ENCODE measurements at places on chromosomes 6 and 20.

DNA sequence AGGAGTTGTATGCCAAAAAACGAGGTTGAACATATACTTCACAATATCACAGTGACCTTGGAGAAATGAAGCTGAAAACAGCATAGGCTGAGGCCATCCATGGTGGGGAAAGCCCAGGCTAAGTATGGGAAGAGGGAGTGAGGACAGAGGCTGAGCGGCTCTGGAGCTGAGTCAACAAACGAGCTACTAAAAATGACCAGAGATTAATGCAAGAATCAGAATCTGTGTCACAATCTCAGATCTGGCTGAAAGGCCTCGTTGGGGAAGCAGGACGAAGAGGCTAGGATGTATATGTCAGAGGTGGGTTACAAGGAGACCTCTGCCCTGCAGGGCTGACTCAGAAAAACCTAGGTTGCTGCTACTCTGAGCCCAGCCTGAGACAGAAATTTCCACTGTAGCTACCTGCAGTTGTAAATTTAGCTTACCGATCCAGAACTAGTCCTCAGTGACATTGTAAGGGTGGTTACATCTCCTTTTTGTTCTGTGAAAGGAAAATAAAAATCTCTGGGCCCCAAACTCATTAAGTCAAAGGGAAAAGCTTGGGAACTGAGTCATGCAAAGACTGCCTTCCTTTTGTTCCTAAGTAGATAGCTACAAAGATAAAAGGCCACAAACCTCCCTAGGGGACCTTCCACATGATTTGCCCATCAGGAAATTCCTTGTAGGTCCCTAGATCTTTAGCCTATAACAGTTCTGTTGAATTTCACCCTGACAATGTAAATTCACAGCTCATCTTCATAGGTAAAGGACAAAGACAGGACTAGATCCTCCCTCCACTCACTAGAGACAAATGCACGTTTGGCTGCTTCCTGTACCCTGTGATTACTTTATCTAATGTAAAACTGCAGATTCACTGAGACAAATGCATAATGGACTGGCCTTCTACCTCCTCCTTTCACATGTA lies 8.5 kb upstream of the TUBB2A start:
- no peaks in the 10 kb centered on the region for H3K36me3 ChIP-seq
- DNase-seq: no peak
- H3K4me1 ChIP-seq: peaks cover 6% of the 10 kb centered on the region
- H3K4me3 ChIP-seq: no peak overlapping the region

- H3K4me1 ChIP-seq: peaks cover 45% of the 10 kb centered on the region
- no peaks in the 10 kb centered on the region for H3K27me3 ChIP-seq
- no peaks in the 10 kb centered on the region for H3K36me3 ChIP-seq
Measured at GRCh38 chr20:41002842-41003142, 25.8 kb upstream of the TOP1 start.

DNA sequence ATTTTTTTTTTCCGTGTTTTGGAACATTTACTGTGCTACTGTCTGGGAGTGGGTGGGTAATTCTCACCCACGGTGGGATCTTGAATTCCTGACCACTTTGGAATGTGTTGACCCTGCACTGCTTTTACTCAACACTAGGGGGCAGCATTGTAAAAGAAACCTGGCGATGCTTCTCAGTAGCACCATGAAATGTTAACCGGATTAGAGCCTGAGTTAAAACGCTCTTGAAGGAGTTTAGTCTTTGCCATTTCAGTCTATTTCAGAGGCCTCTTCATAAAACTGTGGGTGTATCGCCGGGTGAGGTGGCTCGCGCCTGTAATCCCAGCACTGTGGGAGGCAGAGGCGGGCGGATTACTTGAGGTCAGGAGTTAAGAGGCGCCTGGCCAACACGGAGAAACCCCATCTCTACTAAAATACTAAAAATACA lies 114.4 kb upstream of the PRND start:
- peak overlapping the region; percentile 12 for H3K4me3 ChIP-seq
- no peak overlapping the region for H3K27ac ChIP-seq
- no peaks in the 10 kb centered on the region for H3K36me3 ChIP-seq
- H3K27me3 ChIP-seq: peaks cover 7% of the 10 kb centered on the region
- peak; percentile 86 for DNase-seq

GRCh38 chr6:106540907-106541306 lies 88.4 kb downstream of the RTN4IP1 start:
- H3K4me3 ChIP-seq: no peak overlapping the region
- no peaks in the 10 kb centered on the region for H3K36me3 ChIP-seq
- H3K4me1 ChIP-seq: no peaks in the 10 kb centered on the region
- H3K27me3 ChIP-seq: peaks cover 5% of the 10 kb centered on the region

DNA sequence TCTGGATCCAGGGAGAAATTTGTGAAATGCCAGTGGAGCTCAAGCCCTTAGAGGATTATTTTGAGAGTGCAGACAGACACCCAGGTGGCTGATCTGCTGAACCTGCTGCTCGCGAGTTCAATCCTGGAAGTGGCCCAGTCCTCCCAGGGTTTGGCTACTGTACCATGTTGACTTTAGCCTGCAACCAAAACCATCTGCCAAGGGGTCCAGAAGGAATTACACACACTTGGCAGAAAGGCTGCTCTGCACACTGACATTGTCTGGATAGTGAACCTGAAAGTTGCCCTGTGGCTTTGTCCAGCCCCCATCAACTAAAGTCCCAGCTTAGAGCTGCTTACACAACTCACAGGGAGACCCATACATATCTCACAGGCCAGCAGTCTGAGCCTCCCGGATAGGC lies 21.6 kb upstream of the PI3 start:
- no peaks in the 10 kb centered on the region for H3K4me1 ChIP-seq
- no peak overlapping the region for H3K4me3 ChIP-seq
- no peak overlapping the region for H3K27ac ChIP-seq
- no peaks in the 10 kb centered on the region for H3K36me3 ChIP-seq
- no peak for DNase-seq
- no peaks in the 10 kb centered on the region for H3K27me3 ChIP-seq

DNA sequence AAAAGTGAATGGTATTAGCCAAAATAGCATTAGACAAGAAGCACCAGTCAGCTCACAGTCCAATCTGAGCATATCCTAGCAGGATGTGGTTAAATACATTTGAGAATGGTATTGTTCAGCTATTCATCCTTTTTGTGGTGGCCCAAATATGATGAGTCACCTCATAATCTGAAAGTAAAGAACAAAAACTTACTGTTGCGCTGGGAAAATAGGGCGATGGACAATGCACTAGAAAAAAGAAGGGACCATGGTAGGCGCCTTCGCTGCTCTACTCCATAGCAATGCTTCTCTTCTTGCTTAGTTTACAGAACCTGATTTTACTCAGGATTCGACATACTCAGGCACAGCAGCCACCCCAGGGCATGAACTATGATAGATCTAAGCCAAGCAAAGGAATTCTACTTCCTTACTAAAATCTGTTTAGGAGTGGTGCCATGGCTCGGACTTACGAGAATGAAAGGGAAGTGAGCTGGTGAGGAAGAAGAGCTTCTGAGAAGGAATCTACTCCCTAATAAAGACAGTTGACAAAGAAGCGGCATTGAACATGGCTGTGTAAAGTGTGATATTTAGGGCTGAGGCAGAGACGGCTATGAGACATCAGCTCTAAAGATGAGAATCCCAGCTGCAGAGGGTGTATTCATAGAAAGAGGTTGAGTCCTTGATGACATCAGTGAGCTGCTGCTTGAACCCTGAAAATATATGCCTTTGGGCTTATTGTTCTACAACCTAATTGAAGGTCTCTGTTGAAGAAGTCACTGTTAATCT lies 16.6 kb upstream of the FBXO9 start:
- no peak overlapping the region for H3K4me3 ChIP-seq
- H3K27ac ChIP-seq: peak overlapping the region; percentile 54
- peaks cover 20% of the 10 kb centered on the region for H3K4me1 ChIP-seq
- no peaks in the 10 kb centered on the region for H3K36me3 ChIP-seq
- peak; percentile 36 for DNase-seq
- H3K27me3 ChIP-seq: no peaks in the 10 kb centered on the region

GRCh38 chr6:21987501-21987957 lies 309.3 kb downstream of the PRL start:
- H3K27ac ChIP-seq: peak overlapping the region; percentile 60
- peaks cover 21% of the 10 kb centered on the region for H3K4me1 ChIP-seq
- H3K27me3 ChIP-seq: no peaks in the 10 kb centered on the region
- peak; percentile 87 for DNase-seq
- peak overlapping the region; percentile 36 for H3K4me3 ChIP-seq

- no peak overlapping the region for H3K27ac ChIP-seq
- no peaks in the 10 kb centered on the region for H3K36me3 ChIP-seq
Measured at GRCh38 chr6:166640342-166641043, 13.4 kb upstream of the RPS6KA2 start.

DNA sequence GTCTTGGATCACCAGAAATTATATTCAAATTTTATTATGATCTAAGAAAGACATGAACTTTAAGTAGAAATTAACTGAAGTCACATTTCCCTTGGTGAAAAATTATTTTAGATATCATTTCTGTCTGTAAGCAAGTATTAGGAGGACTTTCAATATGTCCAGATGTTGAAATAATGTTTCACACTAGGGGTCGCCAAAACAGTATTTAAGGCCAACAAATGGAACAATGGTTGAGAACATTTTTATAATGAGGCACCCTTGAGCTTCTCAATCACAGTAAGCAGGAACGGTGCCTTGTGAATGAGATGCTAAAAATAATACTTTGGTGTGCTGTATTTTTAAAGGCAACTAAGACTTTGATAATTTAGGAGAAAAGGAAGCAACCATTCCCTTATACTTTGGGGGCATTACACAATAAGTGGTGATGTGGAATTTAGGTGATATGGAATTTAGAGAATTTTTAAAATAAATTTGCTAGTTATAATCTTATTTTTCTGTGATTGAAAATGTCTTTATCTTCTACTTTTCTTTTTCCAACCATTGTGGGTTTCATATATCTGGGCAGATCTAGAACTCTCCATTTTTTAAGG lies 9.6 kb upstream of the SF3B5 start:
- no peak overlapping the region for H3K4me3 ChIP-seq
- H3K27ac ChIP-seq: peak overlapping the region; percentile 14
- no peaks in the 10 kb centered on the region for H3K27me3 ChIP-seq
- DNase-seq: peak; percentile 88

GRCh38 chr6:156729248-156729647 lies 47.9 kb upstream of the ARID1B start:
- no peaks in the 10 kb centered on the region for H3K36me3 ChIP-seq
- H3K27me3 ChIP-seq: 0 out of 2 replicates have a peak, but pooled peaks cover 4% of the 10 kb centered on the region
- peak; percentile 8 for DNase-seq
- no peaks in the 10 kb centered on the region for H3K4me1 ChIP-seq

GRCh38 chr6:1893470-1894130 lies 283.9 kb downstream of the FOXC1 start:
- H3K36me3 ChIP-seq: no peaks in the 10 kb centered on the region
- H3K27ac ChIP-seq: no peak overlapping the region
- no peaks in the 10 kb centered on the region for H3K4me1 ChIP-seq
- H3K4me3 ChIP-seq: no peak overlapping the region
- peak; percentile 4 for DNase-seq

DNA sequence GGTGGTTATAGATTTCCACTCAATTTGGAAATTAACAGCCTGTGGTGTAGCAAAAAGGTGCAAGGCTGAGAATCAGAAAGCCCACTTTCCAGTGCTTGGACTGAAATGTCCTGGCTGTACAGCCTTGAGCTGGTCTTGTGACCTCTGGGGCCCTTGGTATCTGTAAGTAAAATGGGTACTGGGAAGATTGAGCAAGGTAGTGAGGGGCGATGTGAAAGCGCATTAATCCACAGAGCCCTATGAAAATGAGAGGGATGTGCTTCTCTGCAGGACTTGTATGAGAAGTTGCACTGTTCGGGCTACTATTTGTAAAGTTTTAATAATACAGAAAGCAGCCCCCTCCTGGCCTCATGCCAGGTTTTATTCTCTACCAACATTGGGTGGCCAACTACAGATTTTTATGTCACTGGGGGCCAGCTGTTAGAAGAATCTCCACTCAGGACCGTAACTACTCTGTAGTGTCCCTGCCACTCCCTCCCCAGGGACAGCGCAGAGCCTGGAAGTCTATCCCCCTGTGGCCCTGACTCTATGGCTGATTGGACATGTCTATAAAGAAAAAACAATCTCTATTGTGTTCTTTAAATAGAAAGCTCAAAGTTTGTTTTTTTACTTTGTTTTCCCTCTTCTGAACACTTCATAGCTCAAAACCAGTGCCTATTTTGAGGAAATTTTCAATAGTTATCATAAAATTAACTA lies 254.7 kb upstream of the TAB2 start:
- no peaks in the 10 kb centered on the region for H3K36me3 ChIP-seq
- H3K4me3 ChIP-seq: no peak overlapping the region
- H3K27ac ChIP-seq: no peak overlapping the region
- H3K4me1 ChIP-seq: peaks cover 45% of the 10 kb centered on the region
- no peaks in the 10 kb centered on the region for H3K27me3 ChIP-seq

DNA sequence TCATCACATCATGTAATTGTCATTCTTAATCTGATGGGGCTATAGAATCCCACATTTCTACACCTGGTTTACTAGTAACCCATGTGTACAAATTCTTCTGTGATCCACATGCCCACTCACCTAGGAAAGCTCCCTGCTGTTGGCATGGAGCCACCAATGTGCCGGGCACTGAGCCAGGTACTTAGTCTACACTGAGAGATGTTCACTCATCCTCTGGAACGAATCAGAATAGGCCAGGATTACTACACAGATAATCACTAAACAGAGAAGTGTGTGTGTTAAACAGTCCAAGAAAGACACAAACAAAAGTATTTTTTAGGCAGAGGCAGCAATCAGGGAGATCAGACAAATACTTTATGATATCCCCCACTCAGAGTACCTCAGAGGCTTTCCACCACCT lies 193.2 kb upstream of the VGLL2 start:
- no peak overlapping the region for H3K4me3 ChIP-seq
- no peaks in the 10 kb centered on the region for H3K27me3 ChIP-seq
- H3K27ac ChIP-seq: peak overlapping the region; percentile 24
- DNase-seq: peak; percentile 89
- no peaks in the 10 kb centered on the region for H3K36me3 ChIP-seq

GRCh38 chr20:63264519-63264918 lies 8.1 kb upstream of the ARFGAP1 start:
- no peaks in the 10 kb centered on the region for H3K36me3 ChIP-seq
- H3K27me3 ChIP-seq: peaks cover 43% of the 10 kb centered on the region
- no peak overlapping the region for H3K27ac ChIP-seq
- H3K4me3 ChIP-seq: no peak overlapping the region
- H3K4me1 ChIP-seq: peaks cover 60% of the 10 kb centered on the region

DNA sequence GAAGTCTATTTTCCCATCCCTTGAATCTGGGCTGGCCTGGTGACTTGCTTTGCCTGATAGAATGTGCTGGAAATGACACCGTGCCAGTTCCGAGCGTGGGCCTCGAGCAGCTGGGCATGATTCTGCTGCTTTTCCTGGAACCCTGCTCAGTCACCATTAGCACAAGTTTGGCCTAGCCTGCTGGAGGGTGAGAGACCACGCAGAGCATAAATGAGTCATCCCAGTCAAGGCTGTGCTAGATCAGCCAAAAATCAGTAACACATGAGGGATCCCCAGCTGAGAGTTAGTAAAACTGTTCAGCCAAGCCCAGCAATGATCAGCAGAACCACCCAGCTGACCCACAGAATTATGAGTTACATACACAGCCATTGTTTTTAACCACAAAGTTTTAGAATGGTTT lies 74.8 kb upstream of the TOP1 start:
- no peaks in the 10 kb centered on the region for H3K36me3 ChIP-seq
- H3K4me3 ChIP-seq: no peak overlapping the region
- H3K27me3 ChIP-seq: peaks cover 5% of the 10 kb centered on the region
- no peak for DNase-seq
- no peaks in the 10 kb centered on the region for H3K4me1 ChIP-seq
- no peak overlapping the region for H3K27ac ChIP-seq

GRCh38 chr6:31615748-31616147 lies 714 bp downstream of the AIF1 start:
- H3K27me3 ChIP-seq: no peaks in the 10 kb centered on the region
- H3K4me1 ChIP-seq: no peaks in the 10 kb centered on the region
- H3K4me3 ChIP-seq: no peak overlapping the region
- H3K36me3 ChIP-seq: no peaks in the 10 kb centered on the region
- H3K27ac ChIP-seq: no peak overlapping the region

- H3K27me3 ChIP-seq: peaks cover 49% of the 10 kb centered on the region
Measured at GRCh38 chr20:56259948-56260347, 11.4 kb downstream of the MC3R start.
